Hair follicular keratinocyte (primary cell): ENCODE measurements at places on chromosomes 12 and 14. TPM values are rescaled to one million over a fixed set of nuclear protein-coding genes. Genes with fewer than 3 reads are reported as not detected.

TSHR gene
- not detected in 2 replicates for total RNA-seq

RTL1 gene
- not detected in 2 replicates for total RNA-seq

TCL1B gene
- total RNA-seq, result not detected in 2 replicates

CSRP2 gene
- 31.9 and 70.1 TPM in 2 replicates for total RNA-seq

FOXG1 gene
- total RNA-seq, result not detected in 2 replicates

ANKRD9 gene
- 67.8 and 78.7 TPM in 2 replicates for total RNA-seq

CD27 gene
- not detected in 2 replicates for total RNA-seq

GDF3 gene
- not detected in 2 replicates for total RNA-seq

KLRC4 gene
- not detected in 2 replicates for total RNA-seq

SLC25A29 gene
- 18.4 and 24.6 TPM in 2 replicates for total RNA-seq

AKAP6 gene
- total RNA-seq, result 1.3 and 2.5 TPM in 2 replicates

STAC3 gene
- 0.11 TPM in 1 of 2 replicates, not detected in the other for total RNA-seq

PIGH gene
- total RNA-seq, result 16.0 and 33.7 TPM in 2 replicates

RPL10L gene
- total RNA-seq, result not detected in 2 replicates

NKX2-1 gene
- not detected in 2 replicates for total RNA-seq

RAD52 gene
- total RNA-seq, result 8.3 and 8.7 TPM in 2 replicates

WNT1 gene
- total RNA-seq, result not detected in 2 replicates

PAWR gene
- 32.3 and 42.3 TPM in 2 replicates for total RNA-seq

ZFHX2 gene
- total RNA-seq, result 0.23 TPM in 1 of 2 replicates, not detected in the other

TMEM19 gene
- total RNA-seq, result 9.5 and 20.4 TPM in 2 replicates

SEC23A gene
- 80.5 and 85.4 TPM in 2 replicates for total RNA-seq

MGAT4C gene
- total RNA-seq, result not detected in 2 replicates

FAIM2 gene
- not detected in 2 replicates for total RNA-seq

EFS gene
- total RNA-seq, result 8.2 and 10.1 TPM in 2 replicates

MYH6 gene
- total RNA-seq, result not detected in 2 replicates

PLA2G1B gene
- not detected in 2 replicates for total RNA-seq

RERGL gene
- not detected in 2 replicates for total RNA-seq

GPHN gene
- total RNA-seq, result 16.3 and 29.2 TPM in 2 replicates

CCDC38 gene
- not detected in 2 replicates for total RNA-seq

POTEM gene
- total RNA-seq, result not detected in 2 replicates

ZNF384 gene
- total RNA-seq, result 11.6 and 14.3 TPM in 2 replicates

FOXA1 gene
- total RNA-seq, result 0.08 TPM in 1 of 2 replicates, not detected in the other

ZNF740 gene
- 3.8 and 8.4 TPM in 2 replicates for total RNA-seq

GLT8D2 gene
- total RNA-seq, result 10.7 and 15.4 TPM in 2 replicates

AREL1 gene
- 28.0 and 31.5 TPM in 2 replicates for total RNA-seq

LALBA gene
- total RNA-seq, result not detected in 2 replicates

FSCB gene
- total RNA-seq, result not detected in 2 replicates

LRRK2 gene
- 0.38 and 0.39 TPM in 2 replicates for total RNA-seq

FAM90A1 gene
- total RNA-seq, result 0.38 TPM in 1 of 2 replicates, not detected in the other

EMP1 gene
- total RNA-seq, result 54.3 and 135 TPM in 2 replicates

INHBE gene
- total RNA-seq, result 0.70 TPM in 1 of 2 replicates, not detected in the other

DDX55 gene
- total RNA-seq, result 10.0 and 20.2 TPM in 2 replicates

LTB4R2 gene
- total RNA-seq, result 37.0 and 42.9 TPM in 2 replicates

TRHDE gene
- total RNA-seq, result 0.46 and 0.47 TPM in 2 replicates

C1QL4 gene
- total RNA-seq, result 0.38 TPM in 1 of 2 replicates, not detected in the other

DBX2 gene
- not detected in 2 replicates for total RNA-seq

MMP19 gene
- 3.8 and 8.1 TPM in 2 replicates for total RNA-seq

CLEC2A gene
- not detected in 2 replicates for total RNA-seq

GZMH gene
- total RNA-seq, result not detected in 2 replicates

TBC1D30 gene
- total RNA-seq, result 0.30 and 0.39 TPM in 2 replicates

ATP2A2 gene
- total RNA-seq, result 188 and 198 TPM in 2 replicates

IL26 gene
- total RNA-seq, result not detected in 2 replicates

GPD1 gene
- total RNA-seq, result 0.08 and 0.39 TPM in 2 replicates

MYL2 gene
- total RNA-seq, result not detected in 2 replicates

POLE2 gene
- total RNA-seq, result 12.7 and 24.0 TPM in 2 replicates

SMCO2 gene
- 0.31 TPM in 1 of 2 replicates, not detected in the other for total RNA-seq
